ENCODE measurements at places on chromosomes 3 and 15.

- no peak for DNase-seq
These were observed 18.6 kb downstream of the RNU5B-1 start for GRCh38 chr15:65323071-65323511.

DNA sequence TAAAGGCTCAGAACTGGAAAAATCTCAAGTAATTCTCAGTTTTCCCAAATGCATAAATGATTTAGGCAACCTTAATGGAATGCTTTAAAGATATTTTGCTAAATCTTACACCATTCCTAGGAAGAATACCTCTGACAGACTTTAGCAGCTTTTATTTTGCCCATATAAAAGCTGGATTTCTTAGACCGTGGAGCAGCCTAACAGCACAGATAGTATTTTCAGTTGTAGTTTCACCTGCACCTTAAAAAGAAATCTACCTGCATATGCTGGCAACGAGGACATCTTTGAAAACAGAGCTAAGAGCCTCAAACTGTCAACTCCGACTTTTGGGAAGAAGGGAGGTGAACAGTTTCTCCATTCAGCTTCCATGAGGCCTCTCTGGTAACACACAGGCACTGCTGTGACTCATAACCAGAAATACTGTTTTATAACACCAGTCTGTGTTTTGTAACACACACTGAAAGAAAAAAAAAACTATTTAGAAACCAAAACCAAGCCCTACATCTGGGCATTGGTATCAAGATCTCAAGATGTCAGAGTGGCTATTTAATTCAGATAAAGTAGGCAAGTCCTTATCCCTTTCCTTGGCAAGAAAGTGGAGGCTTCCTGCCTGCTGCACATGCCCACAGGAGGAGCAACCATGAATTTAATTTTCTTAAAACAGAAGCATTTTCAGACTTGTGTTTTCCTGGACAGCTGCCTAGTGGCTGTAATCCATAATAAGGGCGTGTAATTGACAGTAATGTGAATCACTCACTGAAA, 181.5 kb upstream of the ICE2 start:
- DNase-seq: peak; percentile 63

DNA sequence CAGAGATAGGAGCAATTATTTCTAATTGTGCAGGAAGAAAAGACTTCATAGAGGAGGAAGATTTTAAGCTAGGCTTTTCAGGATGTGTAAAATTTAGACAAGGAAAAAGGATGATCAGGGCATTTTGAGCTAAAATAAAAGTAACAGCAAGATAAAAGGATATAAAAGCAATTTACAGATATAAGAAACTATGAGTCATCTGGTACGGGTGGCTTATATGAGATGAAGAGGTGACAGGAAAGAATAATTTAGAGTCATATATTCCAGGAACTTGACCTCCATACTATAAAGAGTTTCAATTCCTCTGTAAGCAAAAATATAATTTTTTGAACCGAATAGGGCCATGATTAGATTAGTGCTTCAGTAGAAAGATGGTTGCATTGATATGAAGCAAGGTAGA, 273.7 kb downstream of the RBMS3 start:
- no peak for DNase-seq

DNA sequence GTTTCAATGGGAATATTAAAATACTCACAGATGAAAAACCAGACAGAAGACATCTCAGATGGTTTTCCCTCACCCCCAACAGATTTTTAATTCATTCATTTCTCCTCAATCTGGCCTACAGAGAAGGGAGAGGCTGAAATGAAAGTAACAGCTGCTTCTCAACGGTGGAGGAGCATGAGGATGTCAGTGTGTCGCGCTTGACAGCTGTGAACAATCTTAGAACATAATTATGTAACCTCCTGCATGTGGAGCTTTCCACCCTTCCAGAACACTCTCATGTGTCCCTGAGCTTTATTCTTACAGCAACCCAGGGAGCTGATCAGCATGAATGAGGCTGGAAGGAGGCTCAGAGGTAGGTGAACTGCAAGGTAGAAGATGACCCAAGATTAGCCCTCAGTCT, 52.7 kb downstream of the MB21D2 start:
- DNase-seq: no peak

GRCh38 chr3:149519912-149520311, 45.4 kb downstream of the TM4SF4 start:
- no peak for DNase-seq

DNA sequence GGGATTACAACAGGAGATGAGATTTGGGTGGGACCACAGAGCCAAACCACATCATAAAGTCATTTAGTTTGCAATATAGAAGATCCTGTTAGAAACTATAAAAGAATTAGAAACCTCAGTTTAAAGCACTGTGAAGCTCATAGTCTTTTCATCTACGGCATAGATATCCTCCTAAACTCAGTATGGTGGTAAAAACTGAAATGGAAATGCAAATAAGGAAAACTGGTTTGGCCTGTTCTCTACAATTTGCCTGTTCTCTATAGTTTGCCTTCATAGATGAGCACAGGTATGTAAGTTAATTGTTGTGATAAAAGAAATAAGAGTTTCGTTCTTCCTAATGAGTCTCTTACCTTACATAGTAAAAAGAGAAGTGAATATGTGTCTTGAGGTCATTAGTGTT, 331.6 kb upstream of the ARL6 start:
- DNase-seq: no peak

GRCh38 chr15:73927476-73928240, 1.4 kb downstream of the LOXL1 start:
- no peak for DNase-seq

- no peak for DNase-seq
These were observed at the start of gene ST8SIA2 for GRCh38 chr15:92393071-92393979. TSS of gene ST8SIA2 (plus strand) at chr15:92393881. CDS start at chr15:92394065, 184 bp downstream.

GRCh38 chr3:123881771-123882170, 2.4 kb downstream of the MYLK start:
- DNase-seq: no peak

DNA sequence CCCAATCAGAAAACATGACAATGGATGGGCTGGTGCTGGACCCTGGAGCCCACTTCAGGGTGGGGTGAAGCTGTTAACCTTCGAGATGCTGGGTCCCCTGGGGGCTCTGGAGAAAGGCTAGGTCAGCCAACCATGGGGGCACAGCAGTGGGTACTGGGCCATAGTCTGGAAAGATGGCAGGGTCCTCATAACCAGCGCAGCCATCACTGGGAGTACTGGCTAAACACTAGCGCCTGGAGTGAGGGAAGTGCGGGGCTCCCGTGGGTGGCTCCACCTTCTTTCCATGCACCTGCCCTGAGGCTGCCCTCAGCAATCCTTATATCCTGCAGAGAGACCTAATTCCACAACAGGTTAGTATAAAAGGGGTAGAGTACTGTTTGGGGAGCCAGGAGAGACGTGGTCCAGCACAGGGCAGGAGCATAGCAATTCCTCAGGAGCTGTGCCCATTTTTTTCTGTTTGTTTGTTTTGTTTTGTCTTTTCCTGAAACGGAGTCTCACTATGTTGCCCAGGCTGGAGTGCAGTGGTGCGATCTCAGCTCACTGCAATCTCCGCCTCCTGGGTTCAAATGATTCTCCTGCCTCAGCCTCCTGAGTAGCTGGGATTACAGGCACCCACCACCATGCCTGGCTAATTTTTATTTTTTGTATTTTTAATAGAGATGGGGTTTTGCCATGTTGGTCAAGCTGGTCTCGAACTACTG, 122.6 kb upstream of the MEF2A start:
- no peak for DNase-seq

- no peak for DNase-seq
These were observed 33.1 kb downstream of the BTD start for GRCh38 chr3:15634671-15635070.

DNA sequence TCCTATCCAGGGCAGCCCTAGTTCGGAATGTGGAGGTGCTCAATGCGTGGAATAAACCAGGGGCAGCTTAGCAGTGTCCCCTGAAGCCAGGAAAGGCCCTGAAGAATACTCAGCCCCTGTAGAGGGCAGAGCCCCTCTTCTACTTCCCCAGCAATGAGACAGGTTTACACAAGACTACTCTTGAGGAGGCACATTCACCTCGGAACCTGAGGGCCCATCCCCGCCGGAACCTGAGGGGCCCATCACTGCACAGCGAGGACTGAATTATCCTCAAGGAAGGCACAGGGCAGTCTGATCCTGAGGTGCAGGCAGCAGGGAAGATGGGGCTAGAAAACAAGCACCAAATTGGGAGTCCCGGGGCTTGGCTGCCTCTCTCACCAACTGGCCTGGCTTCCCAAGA, 22.2 kb downstream of the CCDC13 start:
- DNase-seq: no peak

DNA sequence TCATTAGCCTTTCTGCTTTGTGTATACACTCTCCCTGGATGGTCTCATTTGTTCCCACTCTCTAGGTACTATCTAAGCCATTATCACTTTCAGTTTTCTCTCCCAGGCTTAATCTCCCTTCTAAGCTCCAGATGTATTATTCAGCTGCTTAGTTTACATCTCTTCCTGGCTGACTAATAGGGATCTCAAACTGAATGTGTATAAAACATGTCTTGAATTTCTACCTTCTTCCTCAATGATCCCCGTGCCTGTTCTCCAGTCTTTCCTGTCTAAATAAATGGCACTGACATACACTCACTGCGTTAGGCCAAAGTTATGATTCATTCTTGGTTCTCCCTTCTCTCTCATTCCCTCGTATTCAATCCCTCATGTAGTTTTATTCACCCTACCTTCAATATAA, 127.3 kb downstream of the NR2F2 start:
- DNase-seq: no peak

DNA sequence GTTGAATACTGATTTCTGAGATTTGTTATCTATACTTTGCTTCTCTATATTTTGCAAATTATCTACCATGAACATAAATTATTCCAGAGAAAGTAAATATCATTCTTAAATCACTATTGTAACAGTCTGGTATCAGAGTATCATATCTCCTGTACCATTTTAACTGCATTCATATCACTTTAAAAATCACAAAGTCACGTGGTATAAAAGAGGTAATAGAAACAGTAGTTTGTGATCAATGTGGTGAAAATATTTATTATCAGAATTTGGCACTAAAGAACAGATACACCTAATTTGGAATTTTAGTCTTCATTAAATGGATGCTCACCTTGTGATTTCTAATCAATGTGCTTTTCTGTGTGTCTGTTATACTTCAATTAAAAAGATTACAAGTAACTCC, 47.8 kb downstream of the P3H2 start:
- no peak for DNase-seq

GRCh38 chr3:193594946-193595689, 2.1 kb downstream of the OPA1 start:
- no peak for DNase-seq

DNA sequence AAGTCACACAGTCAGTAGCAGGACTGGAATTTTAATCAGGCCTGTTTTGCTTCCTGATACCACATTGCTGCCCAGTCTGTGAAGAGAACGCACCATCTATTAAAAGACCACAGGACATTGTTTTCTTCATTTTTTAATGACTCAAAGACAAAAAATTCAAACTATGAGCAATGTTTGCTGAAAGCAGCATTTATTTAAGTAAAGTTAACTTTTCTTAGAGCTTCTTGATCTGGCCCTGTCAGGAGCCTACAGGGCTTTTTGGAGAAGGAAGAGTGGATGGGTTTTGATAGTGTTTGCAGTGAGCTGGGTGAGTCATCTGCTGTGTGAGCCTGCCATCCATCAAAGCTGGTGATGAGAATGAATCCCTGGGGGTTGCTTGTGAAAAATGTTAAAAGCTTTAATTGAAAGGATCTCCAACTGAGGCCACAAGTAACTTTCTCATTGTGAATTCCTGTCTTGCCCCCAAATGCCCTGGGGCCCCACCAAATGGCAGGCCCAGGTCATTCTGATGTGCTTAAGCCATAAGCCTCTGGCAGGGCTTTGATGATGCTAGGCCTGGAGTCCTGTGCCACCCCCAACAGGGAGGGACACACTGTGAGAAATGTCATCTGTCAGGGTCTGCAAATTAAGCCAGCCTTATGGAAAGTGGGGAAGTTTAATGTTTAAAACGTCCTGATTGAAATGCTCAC, 136.2 kb upstream of the PFN2 start:
- peak; percentile 95 for DNase-seq

DNA sequence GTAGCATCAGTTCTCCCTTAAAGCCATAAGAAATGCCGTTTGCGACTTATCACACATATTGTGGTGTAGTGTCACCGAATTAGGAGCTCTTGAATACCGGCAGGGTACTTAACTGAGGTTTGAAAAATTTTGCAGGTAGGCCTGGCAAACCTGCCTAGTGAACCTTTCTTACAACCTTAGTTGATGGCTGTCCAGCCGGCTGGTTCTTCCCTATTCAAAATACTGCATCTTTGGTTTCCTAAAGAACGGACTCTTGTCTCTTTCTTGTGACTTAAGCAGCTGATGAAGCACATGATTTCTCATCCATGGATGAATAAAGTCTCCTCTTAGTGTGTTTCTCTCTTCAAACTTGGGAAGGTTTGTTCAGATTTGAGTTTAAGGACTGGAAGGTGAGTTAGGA, 1.5 kb downstream of the RAB7A start:
- DNase-seq: no peak

DNA sequence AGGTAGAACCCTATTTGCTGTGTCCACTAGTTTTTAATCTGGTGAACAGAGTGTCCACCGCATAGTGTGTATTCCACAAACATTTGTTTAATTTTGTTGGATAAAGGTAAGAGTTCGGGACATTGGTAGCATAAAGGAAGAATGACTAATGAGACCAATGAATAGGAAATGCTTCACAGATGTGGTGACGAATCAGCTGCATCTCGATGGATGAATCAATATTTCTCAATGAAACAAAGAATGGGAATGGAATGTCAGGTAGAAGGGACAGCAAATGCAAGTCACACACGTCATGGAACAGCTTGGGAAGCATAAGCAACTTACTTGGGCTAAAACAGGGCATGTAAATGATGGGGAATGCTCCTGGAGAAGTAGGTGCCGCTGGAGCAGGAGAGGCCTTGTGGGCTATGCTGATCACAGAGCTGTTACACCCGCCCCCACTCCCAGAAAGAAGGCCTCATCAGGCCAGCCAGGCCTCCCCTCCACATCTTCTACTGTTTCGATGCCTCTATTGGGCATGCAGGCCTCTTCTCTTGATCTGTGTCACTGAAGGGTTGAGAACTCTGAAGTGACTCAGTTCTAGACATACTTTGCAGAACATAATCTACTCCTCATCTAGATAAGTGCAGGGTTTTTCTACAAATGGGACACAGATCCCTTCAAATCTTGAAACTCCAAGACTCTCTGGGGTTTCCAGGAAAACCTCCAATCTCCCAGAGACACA, 120.0 kb upstream of the GADL1 start:
- no peak for DNase-seq

GRCh38 chr3:17320266-17320665, 422.2 kb downstream of the TBC1D5 start:
- no peak for DNase-seq
